ENCODE measurements at places on chromosomes 11 and 22. TPM values are rescaled to one million over a fixed set of nuclear protein-coding genes. Genes with fewer than 3 reads are reported as not detected.
A peak's percentile ranks its signal among the peaks of the same experiment; 100 is the strongest.

DNA sequence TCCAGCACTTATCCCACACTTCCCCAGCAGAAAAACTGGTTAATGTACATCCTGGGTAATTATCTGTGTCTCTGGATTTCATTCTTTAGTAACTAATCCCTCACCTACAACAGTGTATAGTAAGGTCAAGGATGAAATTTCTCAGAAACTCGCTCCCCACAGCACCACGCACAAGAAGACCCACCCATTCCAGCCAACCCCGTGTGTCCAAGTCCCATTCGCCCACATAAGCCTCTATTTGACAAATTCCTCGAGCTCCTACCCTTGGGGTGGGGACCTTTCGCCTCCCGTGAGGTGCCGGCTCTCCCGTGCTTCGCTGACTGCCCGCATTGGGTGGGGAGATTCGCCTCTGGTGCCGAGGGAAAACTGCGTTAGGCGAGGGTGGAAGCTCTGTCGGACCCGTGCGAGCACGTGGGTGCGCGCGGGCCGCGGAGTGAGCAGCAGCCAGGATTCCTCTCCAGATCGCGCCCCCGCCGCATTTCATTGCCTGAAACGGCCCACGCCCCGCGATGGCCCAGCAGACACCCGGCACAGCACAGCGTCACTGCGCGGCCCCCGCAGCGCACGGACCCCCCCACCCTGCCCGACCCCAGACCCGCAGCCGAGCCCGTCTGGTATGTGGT is 866 bp downstream of the EXPH5 start:
- H3K27me3 ChIP-seq: peaks cover 29% of the 10 kb centered on the region
- no peaks in the 10 kb centered on the region for H3K36me3 ChIP-seq

The PLA2G6 gene
- 34.9 TPM for total RNA-seq

- H3K27ac ChIP-seq: no peak overlapping the region
- H3K27me3 ChIP-seq: no peaks in the 10 kb centered on the region
- H3K36me3 ChIP-seq: no peaks in the 10 kb centered on the region
- H3K4me3 ChIP-seq: no peak overlapping the region
Observed at GRCh38 chr11:22449441-22449840, 111.3 kb downstream of the SLC17A6 start.

- no peaks in the 10 kb centered on the region for H3K4me1 ChIP-seq
- no peak overlapping the region for H3K4me3 ChIP-seq
- H3K27me3 ChIP-seq: no peaks in the 10 kb centered on the region
- H3K36me3 ChIP-seq: peaks cover 4% of the 10 kb centered on the region
- H3K27ac ChIP-seq: no peak overlapping the region
Observed at GRCh38 chr11:28250192-28250591, 142.0 kb downstream of the METTL15 start.

DNA sequence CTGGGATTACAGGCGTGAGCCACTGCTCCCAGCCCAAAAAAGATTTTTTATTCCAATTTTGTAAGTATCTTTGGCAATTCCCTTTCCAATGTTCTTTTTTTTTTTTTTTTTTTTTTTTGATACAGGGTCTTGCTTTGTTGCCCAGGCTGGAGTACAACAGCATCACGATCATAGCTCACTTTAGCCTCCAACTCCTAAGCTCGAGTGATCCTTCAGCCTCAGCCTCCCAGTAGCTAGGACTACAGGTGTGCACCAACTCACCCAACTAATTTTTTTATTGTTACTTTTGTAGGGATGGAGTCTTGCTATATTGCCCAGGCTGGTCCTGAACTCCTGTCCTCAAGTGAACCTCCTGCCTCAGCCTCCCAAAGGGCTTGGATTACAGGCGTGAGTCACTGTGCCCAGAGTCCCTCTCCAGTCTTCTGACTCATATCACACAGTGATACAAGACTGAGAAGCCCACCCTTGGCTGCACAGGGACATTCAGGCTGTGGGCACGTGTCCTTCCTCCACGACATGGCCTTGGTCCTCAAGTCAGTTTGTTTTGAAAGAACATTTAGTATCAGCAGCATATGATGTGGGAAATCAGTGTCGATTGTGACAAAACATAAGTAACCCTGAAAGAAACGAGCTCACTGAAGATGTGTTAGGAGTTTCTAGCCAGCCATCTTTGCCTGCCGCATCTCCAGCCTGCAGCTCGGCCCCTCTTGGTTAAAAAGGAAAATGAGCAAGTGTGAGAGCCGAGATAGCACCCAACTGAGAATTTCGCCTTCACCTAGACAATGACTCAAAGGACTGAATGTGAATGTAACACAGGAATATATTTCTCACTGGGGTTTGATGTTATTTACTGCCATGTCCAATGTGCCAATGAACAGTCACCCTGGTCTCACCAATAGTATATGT is 175.5 kb downstream of the MN1 start:
- no peak overlapping the region for H3K4me3 ChIP-seq
- no peaks in the 10 kb centered on the region for H3K27me3 ChIP-seq
- no peaks in the 10 kb centered on the region for H3K36me3 ChIP-seq
- no peak for DNase-seq
- H3K27ac ChIP-seq: no peak overlapping the region
- H3K4me1 ChIP-seq: no peaks in the 10 kb centered on the region

- no peak overlapping the region for H3K27ac ChIP-seq
- H3K36me3 ChIP-seq: no peaks in the 10 kb centered on the region
- H3K27me3 ChIP-seq: peaks cover 5% of the 10 kb centered on the region
Observed at GRCh38 chr11:134583397-134583990, 171.5 kb upstream of the B3GAT1 start.

GRCh38 chr11:8127447-8127846 is 41.4 kb downstream of the RIC3 start:
- H3K36me3 ChIP-seq: no peaks in the 10 kb centered on the region
- no peaks in the 10 kb centered on the region for H3K27me3 ChIP-seq
- DNase-seq: no peak
- H3K27ac ChIP-seq: no peak overlapping the region
- no peak overlapping the region for H3K4me3 ChIP-seq

DNA sequence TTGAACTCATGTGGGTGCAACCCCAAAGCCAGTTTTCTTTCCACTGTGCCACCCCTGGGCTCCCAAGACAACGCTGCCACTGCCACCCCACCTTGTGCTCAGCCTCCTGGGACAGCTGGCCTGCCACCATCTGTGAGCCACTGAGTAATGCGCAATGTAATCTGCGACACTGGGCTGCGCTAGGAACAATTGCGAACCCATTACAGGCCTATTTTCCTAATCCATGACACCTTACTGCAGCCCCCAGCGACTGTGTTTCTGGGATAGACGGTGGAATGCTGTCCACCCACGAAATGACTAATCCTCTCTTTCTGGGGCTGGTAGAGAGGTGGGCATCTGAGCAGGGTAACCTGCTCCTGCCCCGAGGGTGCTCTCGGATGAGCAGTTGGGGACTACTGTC is 22.2 kb downstream of the FLRT1 start:
- peaks cover 13% of the 10 kb centered on the region for H3K27me3 ChIP-seq
- no peak overlapping the region for H3K4me3 ChIP-seq
- peaks cover 2% of the 10 kb centered on the region for H3K36me3 ChIP-seq
- H3K27ac ChIP-seq: no peak overlapping the region
- DNase-seq: no peak

The UCP3 gene
- total RNA-seq: 4.1 TPM

DNA sequence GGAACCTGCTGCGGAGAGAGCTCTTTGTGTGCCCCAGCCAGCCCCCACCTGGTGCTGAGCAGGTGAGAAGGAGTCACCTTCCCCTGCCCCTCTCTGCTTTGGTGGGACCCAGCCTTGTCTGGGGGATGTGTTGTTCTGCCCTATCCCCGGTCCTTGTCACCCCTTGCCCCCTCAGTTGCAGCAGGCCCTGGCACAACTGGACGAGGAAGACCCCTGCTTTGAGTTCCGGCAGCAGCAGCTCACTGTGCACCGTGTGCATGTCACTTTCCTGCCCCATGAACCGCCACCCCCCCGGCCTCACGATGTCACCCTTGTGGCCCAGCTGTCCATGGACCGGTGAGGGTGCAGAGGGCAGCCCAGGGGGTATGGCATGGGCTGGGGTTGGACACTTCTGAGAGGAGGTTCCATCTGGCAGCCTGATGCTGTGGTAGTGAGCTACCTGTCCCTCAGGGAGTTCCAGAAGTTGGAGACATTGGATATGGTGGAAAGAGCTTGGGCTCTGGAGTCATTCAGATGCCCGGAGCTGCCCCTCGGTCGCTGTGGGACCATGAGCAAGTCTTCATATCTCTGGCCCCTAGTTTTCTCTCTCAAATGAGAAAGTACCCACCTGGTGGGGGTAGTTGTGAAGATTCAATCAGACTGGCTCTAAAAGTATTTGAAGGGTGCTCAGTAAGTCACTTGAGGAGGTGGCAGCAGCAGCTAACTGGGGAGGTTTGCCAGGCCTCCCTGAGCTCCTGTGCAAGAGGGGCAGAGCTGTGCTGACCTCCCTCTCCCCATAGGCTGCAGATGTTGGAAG is 4.3 kb downstream of the LARGE2 start:
- H3K27me3 ChIP-seq: peaks cover 20% of the 10 kb centered on the region
- H3K27ac ChIP-seq: no peak overlapping the region
- peaks cover 4% of the 10 kb centered on the region for H3K36me3 ChIP-seq
- H3K4me1 ChIP-seq: peaks cover 21% of the 10 kb centered on the region

- DNase-seq: no peak
- no peaks in the 10 kb centered on the region for H3K36me3 ChIP-seq
Observed at GRCh38 chr11:124602193-124602592, 9.0 kb upstream of the PANX3 start.

The CATSPER1 gene
- total RNA-seq: 0.76 TPM

The P2RX6 gene
- total RNA-seq: 0.18 TPM

The OR2AT4 gene
- not detected for total RNA-seq

The HPX gene
- total RNA-seq: 1.2 TPM

DNA sequence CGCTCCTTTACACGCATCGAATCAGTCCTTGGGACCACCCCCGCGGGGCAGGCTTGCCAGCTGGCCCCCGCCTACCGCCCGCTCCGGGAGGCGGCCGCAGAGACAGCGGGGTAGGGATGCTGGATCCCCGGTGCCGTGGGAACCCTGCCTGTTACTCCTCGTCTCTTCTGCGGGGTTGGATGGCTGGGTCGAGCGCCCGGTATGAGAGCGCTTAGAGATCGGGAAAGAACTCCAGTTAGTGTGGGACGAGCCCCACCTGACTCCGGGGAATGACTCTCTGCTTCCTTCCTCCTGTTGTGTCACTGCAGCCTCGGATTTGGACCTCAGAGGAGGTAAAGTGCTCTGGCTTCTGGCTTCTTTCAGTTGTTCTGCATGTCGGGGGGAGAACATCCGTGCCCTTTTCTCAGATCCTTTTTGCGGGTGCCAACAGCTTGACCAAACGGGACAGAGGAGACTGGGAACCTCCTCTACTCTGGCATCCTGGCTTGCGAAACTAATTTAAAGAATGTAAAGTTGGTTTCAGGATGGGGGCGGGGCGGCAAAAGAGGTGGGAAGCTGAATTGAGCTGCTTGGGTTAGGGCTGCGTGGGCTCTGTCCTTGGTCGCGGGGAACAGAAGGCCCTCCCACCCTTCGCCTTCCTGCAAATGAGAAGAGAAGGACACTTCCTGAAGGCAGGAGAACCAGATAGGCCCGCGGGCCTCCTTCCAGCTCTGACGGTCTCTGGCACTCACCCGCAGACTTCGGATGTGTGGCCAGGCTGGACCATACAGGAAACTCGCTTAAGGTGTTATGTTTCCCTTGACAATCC is 938 bp downstream of the LAYN start:
- no peak for DNase-seq
- H3K36me3 ChIP-seq: peaks cover 14% of the 10 kb centered on the region
- H3K27me3 ChIP-seq: peaks cover 46% of the 10 kb centered on the region
- peak overlapping the region; percentile 77 for H3K4me3 ChIP-seq
- peak overlapping the region; percentile 11 for H3K27ac ChIP-seq

- H3K4me3 ChIP-seq: no peak overlapping the region
- H3K36me3 ChIP-seq: no peaks in the 10 kb centered on the region
- H3K27ac ChIP-seq: no peak overlapping the region
- DNase-seq: no peak
- H3K4me1 ChIP-seq: no peaks in the 10 kb centered on the region
- peaks cover 9% of the 10 kb centered on the region for H3K27me3 ChIP-seq
Observed at GRCh38 chr11:117723277-117724024, 73.6 kb downstream of the DSCAML1 start.

The SLC22A8 gene
- not detected for total RNA-seq

DNA sequence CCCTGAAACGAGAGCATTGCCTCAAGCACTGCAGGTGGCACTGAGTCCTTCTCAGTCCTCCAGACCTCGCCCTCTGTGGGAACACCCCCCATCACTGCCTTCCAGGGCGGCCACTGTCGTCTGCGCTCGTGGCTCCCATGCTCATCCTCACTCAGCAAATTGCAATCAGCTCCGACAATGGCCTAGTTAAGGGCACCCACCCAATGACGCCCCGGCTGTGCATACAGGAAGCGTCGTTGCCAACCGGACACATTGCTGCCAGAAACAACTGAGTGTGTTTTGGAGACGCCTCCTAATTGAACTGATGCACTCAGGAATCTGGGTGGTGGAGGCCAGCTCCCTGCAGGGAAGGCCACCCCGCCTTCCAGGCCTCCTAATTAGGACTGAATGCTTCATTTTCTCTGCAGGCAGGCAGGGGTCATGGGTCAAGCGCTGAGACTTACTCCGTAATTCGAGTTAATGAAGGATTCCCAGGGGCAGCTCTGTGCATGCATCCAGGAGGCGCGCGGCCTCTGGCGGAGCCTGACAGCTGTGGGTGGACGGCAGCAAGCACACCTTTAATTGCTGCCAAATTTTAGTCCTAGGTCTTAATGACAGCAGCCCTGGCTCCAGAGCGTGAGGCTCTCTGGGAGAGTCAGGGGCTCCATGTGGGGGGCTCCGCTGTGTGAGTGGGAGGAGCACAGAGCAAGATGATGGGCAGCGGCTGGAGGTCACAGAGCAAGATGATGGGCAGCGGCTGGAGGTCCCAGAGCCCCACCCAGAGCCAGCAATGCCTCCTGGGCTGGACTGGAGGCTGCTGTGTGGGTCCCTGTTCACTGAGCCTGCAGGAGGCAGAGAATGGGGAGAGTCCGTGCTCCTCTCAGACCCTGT is 199.0 kb downstream of the BRD1 start:
- H3K27me3 ChIP-seq: no peaks in the 10 kb centered on the region
- no peak overlapping the region for H3K4me3 ChIP-seq
- no peak for DNase-seq
- H3K4me1 ChIP-seq: no peaks in the 10 kb centered on the region

GRCh38 chr11:506238-506994 is 626 bp downstream of the RNH1 start:
- no peaks in the 10 kb centered on the region for H3K27me3 ChIP-seq
- H3K36me3 ChIP-seq: peaks cover 22% of the 10 kb centered on the region
- peak; percentile 97 for DNase-seq
- peak overlapping the region; percentile 100 for H3K27ac ChIP-seq
- H3K4me3 ChIP-seq: peak overlapping the region; percentile 92
- peaks cover 15% of the 10 kb centered on the region for H3K4me1 ChIP-seq
